ENCODE measurements at places on chromosomes 2 and 18.

- DNase-seq: no peak
- no peak overlapping the region for H3K4me3 ChIP-seq
- H3K4me1 ChIP-seq: no peaks in the 10 kb centered on the region
- peaks cover 16% of the 10 kb centered on the region for H3K36me3 ChIP-seq
These were observed 67.2 kb downstream of the TMEM131 start for GRCh38 chr2:97928591-97928990.

- peaks cover 15% of the 10 kb centered on the region for H3K4me1 ChIP-seq
- H3K27me3 ChIP-seq: no peaks in the 10 kb centered on the region
- no peak overlapping the region for H3K4me3 ChIP-seq
These were observed 47.8 kb downstream of the CDCA7 start for GRCh38 chr2:173402405-173402974.

DNA sequence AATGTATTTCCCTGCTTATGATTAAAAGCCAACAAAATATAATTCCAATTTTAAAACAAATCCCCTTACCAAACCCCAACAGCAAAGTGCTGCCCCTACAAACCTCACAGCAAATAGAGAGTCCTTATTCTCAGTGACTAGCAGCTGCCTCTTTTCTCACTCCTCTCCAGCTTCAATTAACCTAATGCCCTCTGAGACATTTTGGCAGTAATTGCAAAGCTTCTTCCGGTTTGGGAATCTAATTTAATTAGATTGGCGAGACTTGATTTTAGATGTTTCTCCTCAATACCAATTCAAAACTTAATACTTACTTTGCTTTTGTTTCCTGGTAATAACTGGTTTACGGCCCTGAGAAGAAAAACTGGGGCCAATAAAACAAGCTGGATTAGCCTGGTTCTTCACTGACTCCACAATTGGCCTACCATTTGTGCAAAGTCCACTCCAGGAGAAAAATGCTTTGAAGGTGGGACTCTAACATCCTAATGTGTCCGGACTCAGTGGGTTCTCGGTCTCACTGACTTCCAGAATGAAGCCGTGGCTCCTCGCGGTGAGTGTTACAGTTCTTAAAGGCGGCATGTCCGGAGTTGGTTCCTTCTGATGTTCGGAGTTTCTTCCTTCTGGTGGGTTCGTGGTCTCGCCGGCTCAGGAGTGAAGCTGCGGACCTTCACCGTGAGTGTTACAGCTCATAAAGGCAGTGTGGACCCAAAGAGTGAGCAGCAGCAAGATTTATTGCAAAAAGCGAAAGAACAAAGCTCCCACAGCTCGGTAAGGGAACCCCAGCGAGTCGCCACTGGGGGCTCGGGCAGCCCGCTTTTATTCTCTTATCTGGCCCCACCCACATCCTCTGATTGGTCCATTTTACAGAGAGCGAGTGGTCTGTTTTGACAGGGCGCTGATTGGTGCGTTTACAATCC is 52.8 kb downstream of the SLC35F5 start:
- no peak for DNase-seq
- no peaks in the 10 kb centered on the region for H3K27me3 ChIP-seq
- no peaks in the 10 kb centered on the region for H3K4me1 ChIP-seq
- H3K27ac ChIP-seq: no peak overlapping the region
- H3K36me3 ChIP-seq: no peaks in the 10 kb centered on the region

GRCh38 chr18:10271481-10271880 is 183.0 kb upstream of the APCDD1 start:
- H3K4me3 ChIP-seq: no peak overlapping the region
- no peaks in the 10 kb centered on the region for H3K27me3 ChIP-seq
- DNase-seq: peak; percentile 41
- H3K4me1 ChIP-seq: peaks cover 18% of the 10 kb centered on the region

GRCh38 chr2:27175330-27175729 is 26.5 kb downstream of the TCF23 start:
- no peak overlapping the region for H3K4me3 ChIP-seq
- no peaks in the 10 kb centered on the region for H3K4me1 ChIP-seq

DNA sequence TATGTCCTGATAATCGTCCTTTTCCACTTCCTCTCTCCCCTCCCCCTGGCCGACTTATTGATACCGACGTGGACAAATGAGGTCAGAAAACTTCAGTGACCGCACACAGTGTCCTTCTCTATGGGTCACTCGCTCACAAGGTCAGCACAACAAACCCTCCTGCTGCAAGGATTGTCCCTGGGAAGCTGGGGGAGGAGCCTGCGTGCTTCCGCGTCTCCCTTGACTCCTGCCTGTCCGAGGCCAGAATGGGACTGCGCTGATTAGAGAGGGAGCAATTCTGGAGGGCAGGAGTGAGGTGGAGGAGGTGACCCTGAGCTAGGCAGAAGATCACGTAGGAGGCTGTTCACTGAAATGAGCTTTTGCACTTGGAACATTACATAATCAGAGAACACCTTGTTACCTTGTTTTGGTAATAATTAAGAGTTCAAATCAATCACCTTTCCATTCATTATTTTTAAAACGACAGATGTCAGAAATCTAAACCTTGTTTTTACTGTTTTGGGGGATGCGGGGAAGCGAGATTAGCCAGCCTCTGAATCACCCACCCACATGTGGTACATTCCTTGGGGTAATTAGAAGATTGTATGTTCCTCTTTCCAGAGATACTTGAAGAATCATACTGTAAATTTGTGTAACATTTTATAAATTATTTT is 70.6 kb downstream of the CTAGE1 start:
- peak; percentile 79 for DNase-seq
- H3K36me3 ChIP-seq: no peaks in the 10 kb centered on the region

GRCh38 chr2:183375821-183376220 is 251.6 kb downstream of the NUP35 start:
- no peak overlapping the region for H3K27ac ChIP-seq
- no peak overlapping the region for H3K4me3 ChIP-seq
- H3K27me3 ChIP-seq: no peaks in the 10 kb centered on the region

- H3K27me3 ChIP-seq: no peaks in the 10 kb centered on the region
- no peak overlapping the region for H3K4me3 ChIP-seq
- no peaks in the 10 kb centered on the region for H3K36me3 ChIP-seq
- DNase-seq: peak; percentile 61
- H3K27ac ChIP-seq: no peak overlapping the region
- H3K4me1 ChIP-seq: peaks cover 8% of the 10 kb centered on the region
These were observed 129.4 kb upstream of the CXCR4 start for GRCh38 chr2:136247204-136247950.

DNA sequence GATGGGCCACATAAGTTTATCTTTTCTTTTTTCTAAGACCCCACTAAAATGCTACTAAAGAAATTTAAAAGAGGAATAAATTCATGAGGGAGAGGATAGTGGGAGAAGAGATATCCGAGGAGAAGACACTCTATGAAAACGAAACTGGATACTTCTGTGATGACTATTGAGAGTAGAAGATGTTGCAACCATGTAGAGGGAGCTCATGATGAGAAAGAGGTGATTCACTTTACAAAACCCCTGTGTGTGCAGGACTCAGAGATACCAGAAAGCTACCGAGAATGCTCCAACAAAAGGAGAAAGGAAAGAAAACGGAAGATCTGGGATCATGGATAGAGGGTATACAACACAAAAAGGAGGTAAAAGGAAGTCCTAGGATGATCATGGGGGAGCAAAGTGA is 34.9 kb downstream of the SLC38A11 start:
- H3K4me1 ChIP-seq: no peaks in the 10 kb centered on the region
- no peak for DNase-seq
- H3K4me3 ChIP-seq: no peak overlapping the region
- H3K36me3 ChIP-seq: no peaks in the 10 kb centered on the region
- no peak overlapping the region for H3K27ac ChIP-seq

- H3K4me1 ChIP-seq: no peaks in the 10 kb centered on the region
- H3K4me3 ChIP-seq: no peak overlapping the region
- H3K27me3 ChIP-seq: no peaks in the 10 kb centered on the region
- no peak for DNase-seq
- H3K27ac ChIP-seq: no peak overlapping the region
These were observed 85.7 kb upstream of the UGP2 start for GRCh38 chr2:63755965-63756364.

- no peaks in the 10 kb centered on the region for H3K27me3 ChIP-seq
- H3K4me3 ChIP-seq: no peak overlapping the region
- peaks cover 8% of the 10 kb centered on the region for H3K4me1 ChIP-seq
- H3K27ac ChIP-seq: no peak overlapping the region
- DNase-seq: no peak
These were observed 102.6 kb downstream of the MYO5B start for GRCh38 chr18:50092245-50092805.

DNA sequence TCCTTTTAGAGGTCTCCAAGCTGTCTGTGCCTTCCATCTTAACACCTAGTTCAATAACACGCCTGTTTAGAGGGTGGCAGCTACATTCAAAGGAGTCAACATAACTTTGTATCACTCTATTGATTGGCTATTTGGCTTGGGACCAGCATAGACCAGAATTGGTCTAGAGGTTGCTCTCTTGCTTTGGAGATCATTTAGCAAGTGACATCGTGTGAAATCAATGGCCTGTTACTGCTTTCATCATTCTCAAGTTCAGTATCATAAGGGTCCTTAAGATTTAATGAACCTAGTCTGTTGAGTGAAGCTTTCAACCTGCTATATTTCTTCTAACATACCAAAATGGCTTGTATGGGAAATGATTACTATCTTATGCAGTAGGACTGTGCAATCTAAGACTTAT is 768.2 kb downstream of the NRXN1 start:
- DNase-seq: no peak
- H3K4me3 ChIP-seq: no peak overlapping the region
- no peaks in the 10 kb centered on the region for H3K27me3 ChIP-seq
- H3K27ac ChIP-seq: no peak overlapping the region

DNA sequence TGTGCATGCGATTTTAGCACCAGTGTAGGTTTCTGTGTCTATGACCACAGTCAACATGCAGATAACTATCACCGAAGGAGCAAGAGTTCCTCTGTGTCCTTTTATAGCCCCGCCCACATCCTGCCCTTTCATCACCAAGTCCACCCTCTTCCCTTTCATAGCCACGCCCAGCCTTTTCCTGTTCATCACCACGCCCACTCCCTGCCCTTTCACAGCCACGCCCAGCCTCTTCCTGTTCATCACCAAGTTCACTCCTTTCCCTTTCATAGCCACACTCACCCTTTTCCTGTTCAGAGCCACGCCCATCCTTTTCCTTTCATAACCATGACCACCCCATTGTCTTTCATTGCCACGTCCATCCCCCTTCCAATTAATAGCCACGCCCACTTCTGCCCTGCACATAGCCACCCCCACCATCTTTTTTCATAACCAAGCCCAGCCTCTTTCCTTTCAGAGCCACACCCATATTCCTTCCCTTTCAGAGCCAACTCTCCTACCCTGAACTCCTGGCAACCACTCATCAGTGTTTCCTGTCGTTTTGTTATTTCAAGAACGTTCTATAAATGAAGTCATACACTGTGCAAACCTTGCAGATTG is 273.9 kb downstream of the MYT1L start:
- H3K4me1 ChIP-seq: no peaks in the 10 kb centered on the region
- H3K36me3 ChIP-seq: no peaks in the 10 kb centered on the region
- H3K27me3 ChIP-seq: no peaks in the 10 kb centered on the region
- no peak overlapping the region for H3K4me3 ChIP-seq
- peak; percentile 70 for DNase-seq

GRCh38 chr2:75431763-75432162 is 129.0 kb downstream of the EVA1A start:
- H3K27ac ChIP-seq: no peak overlapping the region
- H3K36me3 ChIP-seq: no peaks in the 10 kb centered on the region
- no peak overlapping the region for H3K4me3 ChIP-seq
- no peaks in the 10 kb centered on the region for H3K4me1 ChIP-seq
- no peaks in the 10 kb centered on the region for H3K27me3 ChIP-seq

- H3K36me3 ChIP-seq: no peaks in the 10 kb centered on the region
- no peak overlapping the region for H3K4me3 ChIP-seq
- H3K4me1 ChIP-seq: no peaks in the 10 kb centered on the region
These were observed 9.4 kb upstream of the MOB1A start for GRCh38 chr2:74188018-74188601.

DNA sequence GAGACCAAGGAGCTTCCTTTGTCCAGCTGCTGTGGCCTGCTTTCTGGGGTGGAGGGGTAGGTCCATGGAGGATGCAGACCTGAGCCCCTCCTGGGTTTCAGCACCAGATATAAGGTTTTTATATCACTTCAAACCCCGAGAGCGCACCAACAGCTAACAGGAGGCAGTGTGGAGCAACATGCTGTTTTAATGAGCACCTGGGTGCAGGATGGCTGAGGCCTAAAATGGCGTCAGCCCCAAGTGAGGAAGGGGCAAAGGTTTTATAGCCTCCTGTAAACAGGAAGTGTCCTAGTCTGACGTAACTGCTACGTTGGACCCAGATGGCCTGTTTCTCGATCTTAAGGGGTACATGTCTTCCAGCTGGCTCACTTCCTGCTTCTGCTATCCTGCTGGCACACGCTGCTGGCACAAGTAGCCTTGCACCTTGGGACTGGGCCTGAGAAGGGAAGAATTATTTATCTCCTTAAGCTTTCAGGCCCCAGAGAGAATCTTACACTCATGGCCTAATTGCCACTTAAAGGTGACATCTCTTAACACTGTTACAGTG is 11.4 kb upstream of the REG1B start:
- no peak overlapping the region for H3K27ac ChIP-seq
- H3K4me3 ChIP-seq: no peak overlapping the region
- H3K27me3 ChIP-seq: no peaks in the 10 kb centered on the region
- no peak for DNase-seq

DNA sequence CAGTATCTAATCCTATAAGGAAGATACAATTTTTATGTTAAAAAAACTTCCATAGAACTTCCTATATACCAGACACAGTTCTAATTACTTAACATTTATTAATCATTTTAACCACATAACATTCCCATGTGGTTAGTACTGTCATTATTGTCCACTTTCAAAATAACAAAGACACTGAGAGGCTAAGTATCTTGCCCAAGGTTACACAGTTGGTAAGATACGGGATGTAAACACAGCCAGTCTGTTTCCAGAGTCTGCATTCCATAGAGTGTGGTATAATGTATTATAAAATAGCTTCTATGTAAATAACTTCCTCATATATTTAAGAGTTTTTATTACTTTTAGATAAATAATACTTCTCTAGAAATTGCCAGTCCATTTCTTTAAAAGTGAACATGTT is 383.3 kb upstream of the ETAA1 start:
- DNase-seq: no peak
- no peak overlapping the region for H3K27ac ChIP-seq
- H3K4me1 ChIP-seq: no peaks in the 10 kb centered on the region
- no peak overlapping the region for H3K4me3 ChIP-seq

DNA sequence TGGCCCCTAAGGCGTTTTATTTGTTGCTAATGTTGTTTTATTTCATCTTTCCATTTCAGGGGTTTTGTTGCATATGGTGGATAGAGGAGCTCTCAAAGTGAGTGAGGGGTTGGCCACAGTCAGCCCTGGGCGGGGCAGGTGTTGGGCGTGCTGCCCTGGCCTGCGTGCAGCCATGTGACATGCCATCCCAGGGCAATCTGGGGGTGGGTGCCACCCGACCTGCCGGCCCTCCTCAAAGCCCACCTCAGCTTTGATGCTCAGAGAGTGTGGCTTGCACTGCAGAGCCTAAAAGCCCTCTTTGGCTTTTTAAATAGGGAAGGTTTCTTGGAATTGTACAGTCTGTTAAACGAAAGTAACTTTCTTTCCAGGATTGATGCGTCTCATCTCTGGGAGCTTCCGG is 18.4 kb downstream of the TSHZ1 start:
- no peak for DNase-seq
- peaks cover 26% of the 10 kb centered on the region for H3K4me1 ChIP-seq
- no peaks in the 10 kb centered on the region for H3K36me3 ChIP-seq
- no peak overlapping the region for H3K27ac ChIP-seq
- H3K27me3 ChIP-seq: no peaks in the 10 kb centered on the region

- no peak overlapping the region for H3K27ac ChIP-seq
- H3K4me1 ChIP-seq: no peaks in the 10 kb centered on the region
- H3K4me3 ChIP-seq: no peak overlapping the region
- H3K27me3 ChIP-seq: no peaks in the 10 kb centered on the region
These were observed 28.1 kb upstream of the NPC1 start for GRCh38 chr18:23614413-23614812.

- no peaks in the 10 kb centered on the region for H3K4me1 ChIP-seq
- no peaks in the 10 kb centered on the region for H3K36me3 ChIP-seq
- no peaks in the 10 kb centered on the region for H3K27me3 ChIP-seq
- H3K4me3 ChIP-seq: no peak overlapping the region
These were observed 42.4 kb upstream of the GBX2 start for GRCh38 chr2:236210536-236210935.
